Type B pancreatic cell (in vitro differentiated cells): ENCODE measurements at places on chromosomes 1 and 21.

GRCh38 chr1:235427447-235427846, 60.2 kb downstream of the TBCE start:
- DNase-seq: no peak

GRCh38 chr1:99784143-99784542, 17.7 kb upstream of the FRRS1 start:
- no peak for DNase-seq

DNA sequence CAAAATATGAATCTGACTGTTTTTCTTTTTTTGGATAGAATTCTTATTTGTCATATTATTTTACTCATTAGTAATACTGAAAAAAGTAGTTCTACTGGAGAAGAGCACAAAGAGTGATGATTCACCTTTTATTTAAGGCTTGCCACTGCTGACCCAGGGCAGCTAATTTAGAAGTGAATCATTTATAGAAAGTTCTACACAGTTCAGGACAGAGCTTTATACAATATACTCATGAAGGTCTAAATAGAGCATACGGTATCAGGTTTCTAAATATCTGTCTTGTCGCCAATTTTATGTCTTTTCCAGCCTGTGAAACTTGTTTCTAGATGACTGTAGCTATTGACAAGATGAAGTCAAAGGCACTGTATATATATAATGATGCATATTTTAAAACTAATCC, 25.0 kb downstream of the GIPC2 start:
- DNase-seq: no peak

GRCh38 chr1:98267423-98267822, 346.6 kb upstream of the DPYD start:
- DNase-seq: no peak

DNA sequence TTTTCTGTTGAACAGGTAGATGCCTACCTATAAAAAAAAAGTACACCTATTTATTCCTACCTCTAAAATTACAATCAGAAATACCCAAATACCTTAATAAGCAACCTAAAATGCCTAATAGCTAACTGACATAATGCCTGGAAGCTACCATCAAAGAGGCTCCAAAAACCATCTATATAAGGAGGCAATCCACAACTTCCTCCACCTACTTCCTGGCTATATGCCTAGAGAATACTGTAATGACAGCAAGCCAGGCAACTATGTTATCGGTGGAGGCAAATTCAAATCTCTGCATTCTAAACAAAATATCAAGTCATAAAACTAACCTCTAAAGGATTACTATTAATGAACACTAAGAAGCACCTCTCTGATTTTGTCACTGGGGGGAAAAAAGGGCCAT, 10.1 kb downstream of the ZNF644 start:
- DNase-seq: no peak

DNA sequence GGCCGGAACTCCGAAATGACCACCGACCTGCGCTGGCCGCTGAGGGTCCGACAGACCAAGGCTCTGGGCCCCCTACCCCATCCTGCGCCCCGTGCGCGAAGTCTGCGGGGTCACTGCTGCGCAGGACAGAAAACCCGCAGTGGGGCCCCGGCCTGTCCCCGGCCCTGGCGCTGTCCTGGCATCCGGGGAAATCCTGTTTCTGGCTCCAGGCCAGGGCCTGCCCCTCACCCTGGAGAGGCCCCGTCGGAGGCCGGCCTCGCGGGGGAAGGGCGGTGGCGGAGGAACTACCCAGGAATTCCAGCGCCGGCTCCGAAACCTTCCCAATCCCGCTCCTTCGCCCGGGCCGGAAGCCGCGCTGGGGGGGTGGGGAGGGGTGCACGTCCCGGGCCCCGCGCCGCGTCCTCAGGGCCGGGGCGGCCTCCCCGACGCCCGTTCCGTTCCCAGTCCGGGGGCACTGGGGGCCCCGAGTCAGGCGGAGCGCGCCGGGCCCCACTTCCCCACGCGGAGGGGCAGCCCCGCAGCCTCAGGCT, 77.0 kb downstream of the MORN1 start:
- DNase-seq: peak; percentile 83
